ENCODE measurements at places on chromosomes 2 and 18. TPM values are rescaled to one million over a fixed set of nuclear protein-coding genes. Genes with fewer than 3 reads are reported as not detected.

Gene TLX2
- not detected for polyA plus RNA-seq

DNA sequence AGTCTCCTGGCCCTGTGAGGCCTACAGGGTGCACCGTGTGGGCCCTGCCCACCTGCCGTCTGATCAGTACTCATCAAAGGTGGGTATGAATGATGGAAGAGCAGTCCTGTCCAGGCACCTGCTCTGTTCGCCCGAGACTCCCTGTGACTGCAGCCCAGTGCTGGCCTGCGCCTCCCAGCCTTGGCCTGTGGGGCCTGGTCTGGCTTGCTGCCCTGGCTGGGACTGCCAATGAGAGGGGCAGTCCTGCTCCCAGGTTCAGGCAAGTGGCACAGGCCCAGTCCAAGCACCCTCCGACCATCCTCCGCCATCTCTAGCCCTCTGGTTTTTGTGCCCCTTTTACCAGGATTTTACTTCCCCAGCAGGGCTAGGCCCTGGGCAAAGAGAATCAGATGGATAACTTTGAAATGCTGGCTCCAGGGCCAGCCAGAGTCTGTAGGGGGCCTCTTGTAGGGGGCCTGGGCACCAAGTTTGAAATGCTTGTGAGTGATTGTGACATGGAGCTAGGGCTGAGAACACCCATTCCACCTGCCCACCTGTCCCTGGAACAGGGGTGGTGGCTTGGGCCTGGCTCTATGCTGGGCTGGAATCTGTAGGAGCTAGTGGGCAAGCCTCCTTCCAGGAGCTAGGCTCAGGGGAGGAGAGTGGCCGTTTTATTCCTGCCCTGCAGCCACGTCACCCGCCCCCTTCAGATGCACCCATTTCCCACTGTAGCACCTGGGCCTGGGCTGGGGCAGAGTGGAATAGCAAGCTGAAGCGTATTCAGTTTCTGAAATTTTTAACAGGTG lies 8.7 kb upstream of the HS6ST1 start:
- DNase-seq = no peak

GRCh38 chr2:140550821-140551220 lies 1580.0 kb downstream of the LRP1B start:
- DNase-seq = no peak

Gene IL36B
- polyA plus RNA-seq = not detected

Gene SERPINB3
- polyA plus RNA-seq = 0.05 TPM

- DNase-seq = no peak
Measured at GRCh38 chr2:76073992-76074604, 363.4 kb upstream of the GCFC2 start.

DNA sequence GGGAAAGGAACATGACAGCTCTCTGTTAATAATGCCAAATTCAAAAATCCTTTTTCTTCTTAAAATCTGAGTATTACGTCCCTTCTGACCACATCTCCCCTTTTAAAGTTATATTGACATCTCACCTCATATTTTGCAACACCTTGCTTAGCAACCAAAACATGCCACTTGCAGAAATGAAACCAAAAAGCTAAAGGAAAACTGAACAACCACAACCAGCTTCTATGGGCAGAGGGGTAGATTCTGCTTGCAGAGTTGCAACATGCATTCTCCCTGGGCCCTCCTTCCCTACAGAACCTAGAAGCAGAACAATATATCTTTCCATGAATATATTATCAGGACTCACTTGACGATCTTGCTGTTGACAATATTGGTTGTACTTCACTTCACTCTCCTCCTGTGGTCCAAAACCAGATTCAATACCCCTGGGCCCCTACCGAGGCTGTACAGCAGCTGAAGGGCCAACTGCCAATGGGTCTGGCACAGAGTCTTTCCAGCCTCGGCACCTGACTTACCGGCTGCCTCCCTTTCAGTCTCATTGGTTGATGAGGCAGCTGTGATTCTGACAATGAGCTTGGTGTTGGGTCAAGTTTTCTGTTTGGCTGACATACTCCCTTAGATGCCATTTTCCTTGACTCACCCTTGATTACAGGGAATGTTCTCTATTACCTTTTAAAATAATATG lies 616.6 kb downstream of the ZEB2 start:
- no peak for DNase-seq

- no peak for DNase-seq
Measured at GRCh38 chr2:191645434-191646162, 32.3 kb upstream of the NABP1 start.

DNA sequence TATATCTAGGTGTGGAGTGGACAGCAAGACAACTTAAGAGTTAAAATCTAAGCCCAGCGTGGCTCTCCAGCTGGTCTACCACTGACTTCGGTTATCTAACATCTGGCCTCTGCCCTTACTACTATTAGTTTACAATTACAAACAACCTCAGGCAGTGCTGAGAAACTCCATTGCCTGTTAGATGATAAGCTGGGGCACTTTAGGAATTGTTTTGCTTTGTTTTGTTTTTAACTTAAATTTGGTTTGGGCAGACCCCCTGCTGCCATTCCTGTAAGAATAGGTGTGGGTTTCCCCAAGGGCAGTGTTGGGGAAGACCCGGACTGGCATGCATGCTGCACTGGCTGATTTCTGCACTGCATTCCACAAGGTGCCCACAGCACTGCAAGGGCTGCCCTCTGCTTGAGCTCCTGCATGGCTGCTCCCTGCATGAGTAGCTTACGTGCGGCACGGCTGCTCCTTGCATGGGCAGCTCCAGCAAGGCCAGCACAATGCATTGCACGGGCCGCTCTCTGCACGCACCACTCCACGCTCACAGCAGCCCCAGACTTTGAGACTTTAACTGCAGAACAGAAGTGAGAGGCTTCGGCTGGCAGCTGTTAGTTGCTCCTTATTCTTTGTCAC lies 74.2 kb upstream of the SERTAD2 start:
- DNase-seq = no peak

Gene DCC
- polyA plus RNA-seq = 0.42 TPM

DNA sequence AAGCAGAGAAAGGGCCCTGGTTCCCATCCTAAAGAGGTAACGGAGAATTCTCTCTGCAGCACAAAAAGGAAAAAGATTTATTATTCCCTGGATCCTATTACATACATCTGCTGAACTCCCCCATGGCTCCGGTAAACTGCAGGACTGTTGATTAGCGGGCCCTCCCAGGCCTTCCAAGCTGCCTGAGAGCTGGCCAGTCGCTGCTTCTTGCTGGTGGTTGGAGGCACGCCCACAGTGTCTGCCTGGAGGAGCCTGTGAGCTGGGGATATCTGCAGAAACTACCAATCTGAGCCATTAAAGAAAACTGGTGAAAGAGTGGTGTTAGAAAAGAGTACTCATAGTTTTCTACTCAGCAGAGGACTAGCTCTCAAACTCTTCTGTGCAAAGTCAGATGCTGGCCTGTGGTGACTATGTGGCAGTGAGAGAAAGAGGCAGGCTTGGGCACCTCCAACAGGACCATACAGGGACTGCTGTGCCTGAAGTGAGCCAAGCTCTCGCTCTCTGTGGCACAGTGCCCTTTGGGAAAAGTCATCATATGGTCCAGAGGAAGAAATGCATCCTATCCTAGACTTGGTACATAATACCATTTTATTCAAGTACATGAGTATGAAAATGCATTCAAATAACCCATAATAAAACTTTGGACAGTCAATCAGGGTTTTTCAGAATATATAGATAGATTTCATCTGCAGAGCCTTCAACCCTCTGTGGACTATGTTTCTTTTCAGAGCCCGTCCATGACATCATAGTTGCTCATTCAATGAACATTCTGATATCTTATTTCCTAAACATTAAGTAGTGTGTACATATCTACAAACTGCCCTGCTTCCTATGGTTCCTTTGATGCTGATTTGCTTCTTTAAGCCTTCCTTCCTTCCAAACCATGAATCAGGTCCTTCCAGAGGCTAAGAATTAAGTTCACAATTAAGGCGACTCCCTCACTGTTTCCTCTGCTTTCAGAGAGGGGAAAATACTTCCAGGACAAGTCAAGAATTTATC lies 242.0 kb upstream of the LYPD1 start:
- peak; percentile 48 for DNase-seq

Gene EGR4
- polyA plus RNA-seq = 0.04 TPM

- no peak for DNase-seq
Measured at GRCh38 chr2:135916207-135916606, 40.0 kb upstream of the MCM6 start.

- DNase-seq = no peak
Measured at GRCh38 chr2:101300164-101300563, 8.3 kb downstream of the RNF149 start.

Gene TCF7L1
- polyA plus RNA-seq = 23.9 TPM

DNA sequence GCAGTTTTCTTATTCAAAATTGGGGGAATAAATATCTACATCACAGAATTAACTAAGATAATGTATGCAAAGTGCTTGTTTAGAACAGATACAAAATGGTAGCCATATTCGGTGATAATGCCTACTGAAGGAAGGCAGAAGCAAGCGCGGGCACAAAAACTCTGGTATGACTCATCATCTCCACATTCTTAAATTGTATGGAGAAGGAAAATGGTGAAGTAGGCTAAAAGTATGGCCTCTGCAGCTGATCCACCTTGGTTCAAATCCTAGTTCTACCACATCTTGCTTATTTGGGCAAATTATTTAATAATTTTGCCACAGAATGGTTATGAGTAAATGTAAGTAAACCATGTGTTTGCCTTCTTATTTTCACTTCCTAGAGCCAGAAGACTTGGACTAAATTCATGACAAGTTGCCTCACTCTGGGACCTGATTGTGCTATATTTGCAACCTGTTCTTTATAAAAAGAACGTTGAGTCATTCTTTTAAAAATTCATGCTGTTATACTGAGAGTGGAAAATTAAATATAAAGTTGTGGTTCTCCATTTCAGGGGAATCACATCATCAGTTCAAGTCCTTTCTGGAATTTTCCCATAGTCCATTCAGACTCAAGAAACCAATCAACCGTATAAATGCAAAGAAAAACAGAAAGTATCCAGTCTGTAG lies 9.0 kb upstream of the CDK15 start:
- DNase-seq = no peak

DNA sequence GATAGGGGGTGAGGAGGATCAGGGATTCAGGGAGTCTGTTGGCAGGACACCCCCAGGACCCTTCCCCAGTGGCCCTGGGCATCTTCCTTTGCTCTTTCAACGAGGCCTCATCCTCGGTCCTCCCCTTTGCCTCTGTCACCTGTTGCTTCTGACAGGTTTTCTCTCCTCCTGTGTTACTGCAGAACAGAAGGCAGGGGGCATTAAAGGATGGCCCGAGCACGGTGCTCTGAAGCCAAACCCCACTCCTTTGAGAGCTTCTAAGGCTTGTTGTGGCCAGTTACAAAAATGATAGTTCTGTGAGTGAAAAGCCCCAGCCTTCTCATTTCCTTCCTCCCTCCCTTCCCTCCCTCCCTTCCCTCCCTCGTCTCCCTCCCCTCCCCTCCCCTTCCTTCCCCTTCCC lies 82.5 kb downstream of the THNSL2 start:
- DNase-seq = no peak

DNA sequence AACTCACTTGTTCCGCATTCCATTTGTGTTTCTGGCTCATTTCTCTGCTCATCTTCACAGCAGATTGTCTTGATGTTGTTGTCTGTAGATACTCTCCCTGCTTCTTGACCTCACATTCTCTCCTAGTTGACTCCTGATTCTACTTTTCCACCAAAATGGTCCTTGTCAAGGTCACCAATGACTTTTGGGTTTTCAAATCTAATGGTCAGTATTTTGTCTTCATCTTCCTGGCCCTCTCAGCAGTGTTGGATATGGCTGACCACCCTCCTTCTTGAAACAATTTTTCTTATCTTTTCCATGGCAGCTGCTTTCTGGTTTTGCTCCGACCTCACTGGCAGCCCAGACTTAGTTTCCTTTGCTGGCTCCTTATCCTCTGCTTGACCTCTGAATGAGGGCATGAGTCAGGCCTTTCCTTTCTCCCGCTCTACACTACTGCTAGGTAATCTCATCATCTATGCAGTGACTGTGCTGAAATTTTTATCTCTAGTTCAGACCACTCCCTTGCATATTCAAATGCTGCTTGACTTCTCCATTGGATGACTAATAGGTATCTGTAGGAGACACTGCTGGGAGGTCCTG lies 386.6 kb upstream of the SPRED2 start:
- no peak for DNase-seq

DNA sequence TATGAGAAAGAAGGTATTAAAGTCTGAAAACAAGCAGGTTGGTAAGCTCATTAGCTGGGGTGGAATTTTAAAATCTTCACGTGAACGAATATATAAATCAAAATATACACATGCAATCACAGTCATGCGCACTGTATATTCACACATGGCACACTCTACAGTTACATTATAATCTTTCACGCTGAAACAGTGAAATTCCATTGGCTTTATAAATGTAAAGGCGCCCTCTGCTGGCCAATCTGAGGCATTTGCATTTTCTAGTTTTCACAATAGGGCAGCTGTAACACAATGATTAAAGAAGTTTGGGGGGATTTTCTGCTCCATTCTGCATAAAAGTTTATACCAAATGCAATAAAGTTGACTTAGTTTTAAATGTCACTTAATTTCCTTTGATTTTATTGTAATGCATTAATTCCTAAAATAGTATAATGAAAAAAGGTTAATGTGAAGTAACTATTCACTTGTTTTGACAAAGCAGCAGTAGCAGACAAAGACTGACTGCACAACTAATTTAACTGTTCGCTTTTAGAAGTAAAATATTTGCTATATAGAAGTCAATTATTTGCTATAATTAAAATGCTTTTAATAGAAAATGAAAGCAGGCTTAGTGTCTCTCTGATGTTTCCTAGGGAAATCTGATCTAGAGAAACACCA lies 17.2 kb downstream of the IFIH1 start:
- peak; percentile 53 for DNase-seq

GRCh38 chr18:40690062-40690461 lies 1265.0 kb upstream of the PIK3C3 start:
- no peak for DNase-seq

GRCh38 chr2:25651066-25651465 lies 22.3 kb downstream of the DTNB start:
- no peak for DNase-seq

- DNase-seq = no peak
Measured at GRCh38 chr2:95539290-95539689, 52.5 kb upstream of the TRIM43 start.

Gene CDK15
- 4.8 TPM for polyA plus RNA-seq

DNA sequence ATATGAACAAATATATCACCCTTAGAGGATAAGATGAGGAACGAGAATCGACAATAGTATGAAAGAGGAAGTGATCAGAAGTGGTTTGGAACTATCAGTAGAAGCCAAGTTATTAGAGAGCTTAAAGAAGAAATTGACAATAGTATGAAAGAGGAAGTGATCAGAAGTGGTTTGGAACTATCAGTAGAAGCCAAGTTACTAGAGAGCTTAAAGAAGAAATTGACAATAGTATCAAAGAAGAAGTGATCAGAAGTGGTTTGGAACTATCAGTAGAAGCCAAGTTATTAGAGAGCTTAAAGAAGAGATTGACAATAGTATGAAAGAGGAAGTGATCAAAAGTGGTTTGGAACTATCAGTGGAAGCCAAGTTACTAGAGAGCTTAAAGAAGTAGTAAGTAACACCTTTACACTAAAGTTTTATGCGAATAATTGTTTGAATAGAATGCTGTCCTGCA lies 175.5 kb downstream of the ZNF407 start:
- DNase-seq = no peak

DNA sequence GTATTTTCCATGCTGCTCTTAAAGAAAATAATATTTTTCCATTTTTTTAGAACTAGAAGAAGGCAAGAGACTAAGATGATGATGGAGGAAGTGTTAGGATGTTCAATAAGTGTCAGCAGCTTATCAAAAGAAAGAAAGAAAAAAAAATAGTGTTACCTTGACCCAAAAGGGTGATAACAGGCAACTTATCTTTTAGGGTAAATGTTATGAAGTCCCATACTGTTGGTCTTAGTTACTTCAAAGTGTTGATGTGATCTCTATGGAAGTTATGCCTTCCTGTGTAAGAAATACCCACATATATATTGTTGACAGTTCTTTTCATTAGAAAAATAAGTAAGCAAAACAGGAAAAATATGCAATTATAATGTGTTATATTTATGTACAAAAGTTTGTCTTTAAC lies 143.5 kb downstream of the OTX1 start:
- no peak for DNase-seq
